ENCODE measurements at places on chromosomes 6 and 20. TPM values are rescaled to one million over a fixed set of nuclear protein-coding genes. Genes with fewer than 3 reads are reported as not detected.

The NANP gene
- total RNA-seq = 5.0 TPM

- H3K27me3 ChIP-seq = peaks cover 62% of the 10 kb centered on the region
- no peak overlapping the region for H3K4me3 ChIP-seq
- DNase-seq = no peak
- peaks cover 5% of the 10 kb centered on the region for H3K4me1 ChIP-seq
- H3K27ac ChIP-seq = no peak overlapping the region
These were observed 44.8 kb downstream of the POPDC3 start for GRCh38 chr6:105135056-105135455.

The ANKS1A gene
- 9.3 TPM for total RNA-seq

DNA sequence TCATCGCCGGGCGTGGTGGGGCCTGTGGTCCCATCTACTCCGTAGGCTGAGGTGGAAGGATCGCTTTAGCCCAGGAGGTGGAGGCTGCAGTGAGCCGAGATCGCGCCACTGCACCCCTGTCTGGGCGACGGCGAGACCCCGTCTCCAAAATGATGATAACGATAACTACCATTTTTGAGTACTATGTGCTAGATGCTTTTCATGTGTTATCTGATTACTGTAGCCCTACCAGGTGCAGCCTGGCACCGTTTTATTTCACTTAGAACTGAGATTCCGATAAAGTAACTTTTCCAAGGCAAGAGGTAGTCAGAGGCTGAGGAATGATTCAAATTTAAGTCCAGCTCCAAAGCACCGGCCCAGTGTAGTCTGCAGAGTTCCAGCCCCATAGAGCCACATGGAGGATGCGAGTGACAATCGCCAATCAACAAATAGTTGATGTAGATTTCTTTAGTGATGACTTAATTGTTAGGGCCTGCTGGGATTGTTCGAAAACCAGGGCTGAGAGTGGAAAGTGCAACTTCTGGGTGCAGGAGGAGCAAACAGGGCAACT is 727 bp downstream of the ERMARD start:
- H3K27ac ChIP-seq = peak overlapping the region; percentile 89
- H3K4me3 ChIP-seq = peak overlapping the region; percentile 98
- peaks cover 21% of the 10 kb centered on the region for H3K4me1 ChIP-seq
- no peak for DNase-seq

The NOL7 gene
- total RNA-seq = 54.0 TPM

- no peak for DNase-seq
- no peak overlapping the region for H3K27ac ChIP-seq
- H3K36me3 ChIP-seq = no peaks in the 10 kb centered on the region
- no peaks in the 10 kb centered on the region for H3K4me1 ChIP-seq
- peaks cover 2% of the 10 kb centered on the region for H3K27me3 ChIP-seq
- no peak overlapping the region for H3K4me3 ChIP-seq
These were observed 8.7 kb upstream of the CST1 start for GRCh38 chr20:23759306-23759940.

The AVP gene
- not detected for total RNA-seq

The CRISP2 gene
- total RNA-seq = not detected

DNA sequence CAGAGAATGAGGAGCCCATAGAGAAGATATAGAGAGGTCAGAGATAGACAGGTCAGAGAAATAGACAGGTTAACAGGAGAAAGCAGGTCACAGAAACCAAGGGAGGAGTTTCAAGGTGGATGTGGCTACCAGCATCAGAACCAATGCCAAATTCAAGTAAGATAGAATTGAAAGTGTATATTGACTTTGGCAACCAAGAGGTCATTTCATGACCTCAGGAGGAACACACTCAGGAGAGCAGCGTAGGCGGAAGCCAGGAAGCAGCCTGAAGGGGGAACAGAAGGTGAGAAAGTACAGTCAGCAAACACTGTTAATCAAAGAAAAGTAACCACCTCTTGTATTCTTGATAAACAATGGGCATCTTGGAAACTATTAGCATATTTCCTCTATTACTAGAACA is 33.9 kb upstream of the ALDH8A1 start:
- DNase-seq = no peak
- no peak overlapping the region for H3K27ac ChIP-seq
- H3K4me3 ChIP-seq = no peak overlapping the region
- peaks cover 52% of the 10 kb centered on the region for H3K36me3 ChIP-seq

GRCh38 chr20:41480054-41480770 is 113.6 kb upstream of the EMILIN3 start:
- peak overlapping the region; percentile 70 for H3K27ac ChIP-seq
- no peak for DNase-seq
- H3K4me3 ChIP-seq = peak overlapping the region; percentile 20
- peaks cover 15% of the 10 kb centered on the region for H3K4me1 ChIP-seq

DNA sequence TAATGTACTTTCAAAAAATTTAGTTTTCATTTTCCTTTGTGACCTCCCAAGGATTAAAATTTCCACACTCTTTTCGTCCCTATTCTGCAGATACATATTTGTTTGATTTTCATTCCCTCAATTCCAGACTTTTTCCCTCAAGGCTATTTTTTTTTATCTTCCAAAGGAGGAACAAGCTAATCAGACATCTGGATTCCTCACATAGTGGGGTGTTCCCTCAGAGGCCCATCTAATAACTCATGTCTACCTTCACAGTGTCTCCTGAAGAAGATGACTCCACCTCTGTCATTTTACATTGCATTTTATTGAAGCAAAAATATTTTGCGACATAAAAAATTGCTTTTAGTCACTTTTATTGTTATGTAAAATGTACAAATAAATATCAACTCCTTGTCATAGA is 122.2 kb downstream of the RFPL4B start:
- no peaks in the 10 kb centered on the region for H3K27me3 ChIP-seq
- no peaks in the 10 kb centered on the region for H3K4me1 ChIP-seq
- no peak overlapping the region for H3K4me3 ChIP-seq
- no peak overlapping the region for H3K27ac ChIP-seq
- no peak for DNase-seq
- H3K36me3 ChIP-seq = no peaks in the 10 kb centered on the region

The GCM1 gene
- total RNA-seq = 0.11 TPM

GRCh38 chr20:23193801-23194384 is 107.8 kb upstream of the CD93 start:
- DNase-seq = no peak
- H3K4me1 ChIP-seq = no peaks in the 10 kb centered on the region
- no peak overlapping the region for H3K4me3 ChIP-seq
- no peak overlapping the region for H3K27ac ChIP-seq

The DAAM2 gene
- not detected for total RNA-seq

The HMGN4 gene
- total RNA-seq = 83.1 TPM

GRCh38 chr20:29741594-29741893 is 1515.9 kb upstream of the DEFB115 start:
- H3K4me1 ChIP-seq = no peaks in the 10 kb centered on the region
- H3K36me3 ChIP-seq = peaks cover 4% of the 10 kb centered on the region
- DNase-seq = no peak
- H3K27me3 ChIP-seq = no peaks in the 10 kb centered on the region
- H3K4me3 ChIP-seq = peak overlapping the region; percentile 30
- H3K27ac ChIP-seq = no peak overlapping the region

- no peak overlapping the region for H3K4me3 ChIP-seq
- no peak overlapping the region for H3K27ac ChIP-seq
- H3K36me3 ChIP-seq = no peaks in the 10 kb centered on the region
- peaks cover 7% of the 10 kb centered on the region for H3K27me3 ChIP-seq
These were observed 23.6 kb downstream of the DCDC2 start for GRCh38 chr6:24334285-24334684.

DNA sequence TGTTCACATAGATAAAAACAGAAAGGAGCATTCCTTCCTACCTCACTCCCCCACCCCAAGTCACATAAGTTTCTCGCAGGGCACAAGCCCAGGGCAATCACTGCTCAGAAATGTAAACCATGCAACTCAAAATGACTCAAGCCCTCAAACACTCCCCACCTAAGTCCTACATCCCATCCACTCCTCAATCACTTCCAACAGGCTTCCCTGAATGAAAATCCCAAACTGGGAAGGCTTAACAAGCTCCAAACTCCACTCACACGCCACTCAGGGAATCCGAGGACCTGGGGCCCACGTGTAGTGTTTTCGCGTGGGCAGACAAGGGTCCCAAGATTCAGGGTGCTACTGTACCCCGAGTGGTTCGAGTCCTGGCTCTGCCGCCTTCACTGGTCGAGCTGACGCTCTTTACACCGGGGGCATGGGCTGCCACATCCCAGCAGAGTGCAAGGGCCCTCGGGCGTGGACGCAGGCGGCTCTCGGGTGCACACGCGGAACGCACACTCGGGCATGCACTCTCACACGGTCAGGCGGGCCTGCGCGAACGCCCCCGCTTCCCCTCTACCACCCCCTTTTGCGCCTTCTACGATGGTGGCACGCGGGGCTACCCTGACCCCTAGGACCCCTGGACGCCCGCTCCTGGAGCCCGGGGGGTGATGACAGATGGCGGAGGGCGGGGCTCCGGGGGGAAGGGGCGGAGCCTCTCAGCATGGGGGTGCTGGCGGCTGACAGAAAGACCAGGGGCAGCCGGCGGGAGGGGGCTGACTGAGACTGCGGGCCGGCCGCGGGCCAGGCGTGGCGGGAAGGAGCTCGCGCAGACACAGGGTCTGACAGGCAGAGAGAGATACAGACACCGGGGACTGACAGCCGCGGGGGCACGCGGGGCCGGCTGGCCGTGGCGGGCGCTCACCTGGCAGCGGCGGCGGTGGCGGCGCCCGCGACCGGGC is 657 bp downstream of the ZHX3 start:
- peak overlapping the region; percentile 87 for H3K4me3 ChIP-seq
- peak; percentile 79 for DNase-seq
- peaks cover 1% of the 10 kb centered on the region for H3K36me3 ChIP-seq
- H3K27me3 ChIP-seq = peaks cover 2% of the 10 kb centered on the region
- peak overlapping the region; percentile 85 for H3K27ac ChIP-seq
- H3K4me1 ChIP-seq = peaks cover 22% of the 10 kb centered on the region

- DNase-seq = no peak
- H3K4me3 ChIP-seq = no peak overlapping the region
- H3K36me3 ChIP-seq = no peaks in the 10 kb centered on the region
- H3K27me3 ChIP-seq = peaks cover 2% of the 10 kb centered on the region
These were observed 480.9 kb upstream of the NOX3 start for GRCh38 chr6:155936551-155936950.

DNA sequence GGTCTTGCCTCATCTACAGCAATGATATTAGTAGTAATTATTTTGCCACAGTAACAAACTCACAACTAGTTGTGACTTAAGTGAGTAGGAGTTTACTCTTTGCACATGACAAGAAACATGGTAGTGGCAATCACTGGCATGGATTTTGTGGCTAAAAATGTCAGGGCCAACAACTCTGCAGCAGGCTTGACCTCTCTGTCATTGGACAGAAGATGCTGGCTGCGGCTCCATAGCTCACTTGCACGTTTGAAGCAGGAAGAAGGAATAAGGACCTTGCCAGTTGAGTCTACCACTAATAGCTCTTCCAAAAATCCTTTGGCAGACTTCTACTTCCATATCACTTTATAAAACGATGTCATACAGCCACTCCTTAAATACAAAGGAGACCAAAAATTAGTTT is 117.3 kb downstream of the ADGRG6 start:
- H3K36me3 ChIP-seq = no peaks in the 10 kb centered on the region
- peaks cover 5% of the 10 kb centered on the region for H3K4me1 ChIP-seq
- no peak overlapping the region for H3K4me3 ChIP-seq
- DNase-seq = no peak

- no peaks in the 10 kb centered on the region for H3K4me1 ChIP-seq
- no peak overlapping the region for H3K27ac ChIP-seq
- H3K27me3 ChIP-seq = peaks cover 2% of the 10 kb centered on the region
- H3K36me3 ChIP-seq = no peaks in the 10 kb centered on the region
- DNase-seq = no peak
- no peak overlapping the region for H3K4me3 ChIP-seq
These were observed 164.4 kb downstream of the SIM1 start for GRCh38 chr6:100300221-100300736.
